Substantia nigra (tissue), 51 donors: ENCODE measurements at places on chromosomes 1 and 21.

GRCh38 chr1:2279210-2279639 lies 51.1 kb downstream of the SKI start:
- no peak for DNase-seq

DNA sequence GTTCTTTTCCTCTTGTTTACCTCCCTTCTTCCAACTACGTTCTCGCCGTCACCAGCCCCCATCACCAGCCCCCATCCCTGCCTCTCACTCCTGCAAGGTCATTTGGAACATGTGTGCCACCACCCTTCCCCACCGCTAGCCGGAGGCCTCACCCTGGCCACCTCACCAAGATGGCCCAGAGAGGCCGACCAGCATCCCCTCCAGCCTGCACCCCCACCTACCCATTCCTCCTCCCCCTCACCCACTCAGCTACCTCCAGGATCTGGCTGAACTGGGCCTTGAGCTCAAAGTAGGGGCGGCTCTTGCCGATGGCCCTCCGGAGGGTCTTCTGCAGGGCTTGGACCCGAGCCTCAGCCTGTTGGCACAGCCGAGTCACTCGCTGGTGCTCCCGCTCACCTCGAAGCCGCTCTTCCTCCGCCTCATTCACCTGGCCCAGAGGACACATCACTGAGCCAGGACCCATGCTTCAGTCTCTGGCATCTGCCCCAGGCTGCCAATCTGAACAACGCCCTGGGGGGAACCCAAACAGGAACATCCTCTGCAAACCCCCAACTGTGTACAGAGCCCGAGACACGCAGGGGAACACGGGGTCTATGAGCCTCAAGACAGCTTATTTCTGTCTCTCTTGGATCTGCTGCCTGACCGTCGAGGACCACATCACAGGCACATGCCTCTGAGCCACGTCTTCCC lies 12.8 kb downstream of the SH3BP5L start:
- no peak for DNase-seq

GRCh38 chr21:38894899-38895298 lies 89.2 kb downstream of the ETS2 start:
- no peak for DNase-seq

DNA sequence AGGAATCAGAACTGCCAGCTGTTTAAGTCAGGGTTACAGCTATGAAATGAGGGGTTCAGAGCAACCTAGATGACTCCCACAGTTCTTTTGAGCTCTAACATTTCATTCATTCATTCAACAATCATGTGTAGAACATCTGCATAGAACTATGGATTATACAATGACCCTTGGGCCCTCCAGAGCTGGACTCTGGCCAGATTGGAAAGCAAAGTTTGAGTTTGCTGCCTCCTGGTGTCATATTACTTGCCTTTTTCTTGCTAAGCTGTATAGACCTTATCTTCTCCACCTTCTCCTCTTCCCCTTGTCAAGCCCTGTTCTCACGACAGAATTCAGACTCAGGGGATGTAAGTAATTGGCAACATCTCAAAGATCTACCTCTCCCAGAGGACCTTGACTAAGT lies 4.0 kb downstream of the CASQ2 start:
- no peak for DNase-seq

GRCh38 chr1:110207831-110208230 lies 2.3 kb upstream of the KCNC4 start:
- DNase-seq: peak; percentile 80

GRCh38 chr1:245475126-245475525 lies 320.3 kb downstream of the KIF26B start:
- no peak for DNase-seq

- DNase-seq: no peak
Measured at GRCh38 chr1:57142999-57143398, 177.2 kb upstream of the C8B start.

- no peak for DNase-seq
Measured at GRCh38 chr1:176693697-176694329, 230.8 kb downstream of the PAPPA2 start.

DNA sequence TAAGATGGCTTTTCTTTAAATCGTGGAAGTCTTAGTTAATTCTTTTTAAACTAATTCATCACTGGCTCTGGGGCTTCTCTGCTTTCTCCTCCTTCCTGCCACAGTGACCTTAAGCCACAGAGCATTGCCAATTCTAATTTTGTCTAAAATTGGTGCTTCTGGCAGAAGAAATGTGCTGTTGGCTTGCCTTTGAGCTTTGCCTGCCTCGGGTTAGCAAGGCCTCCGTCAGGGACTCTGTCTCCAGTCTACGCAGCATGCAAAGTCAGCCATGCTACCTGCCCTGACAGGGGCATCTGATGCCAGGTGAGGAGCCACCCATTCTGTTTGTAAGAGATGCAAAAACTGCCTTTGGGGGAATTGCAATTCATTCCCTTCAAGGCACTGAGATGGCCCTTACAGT lies 25.2 kb downstream of the CLDN14 start:
- no peak for DNase-seq

- peak; percentile 39 for DNase-seq
Measured at GRCh38 chr1:31954607-31955283, 16.6 kb upstream of the PTP4A2 start.

- DNase-seq: no peak
Measured at GRCh38 chr1:40939320-40940059, 40.0 kb upstream of the CTPS1 start.

- DNase-seq: no peak
Measured at GRCh38 chr1:47424336-47424982, 8.4 kb downstream of the FOXE3 start.

- no peak for DNase-seq
Measured at GRCh38 chr1:41866285-41866684, 52.4 kb downstream of the HIVEP3 start.

GRCh38 chr1:226481133-226481532 lies 67.4 kb upstream of the STUM start:
- DNase-seq: no peak

GRCh38 chr1:27351541-27352107 lies 9.8 kb downstream of the SYTL1 start:
- DNase-seq: no peak

- no peak for DNase-seq
Measured at GRCh38 chr1:77037038-77037437, 169.8 kb downstream of the ST6GALNAC5 start.

DNA sequence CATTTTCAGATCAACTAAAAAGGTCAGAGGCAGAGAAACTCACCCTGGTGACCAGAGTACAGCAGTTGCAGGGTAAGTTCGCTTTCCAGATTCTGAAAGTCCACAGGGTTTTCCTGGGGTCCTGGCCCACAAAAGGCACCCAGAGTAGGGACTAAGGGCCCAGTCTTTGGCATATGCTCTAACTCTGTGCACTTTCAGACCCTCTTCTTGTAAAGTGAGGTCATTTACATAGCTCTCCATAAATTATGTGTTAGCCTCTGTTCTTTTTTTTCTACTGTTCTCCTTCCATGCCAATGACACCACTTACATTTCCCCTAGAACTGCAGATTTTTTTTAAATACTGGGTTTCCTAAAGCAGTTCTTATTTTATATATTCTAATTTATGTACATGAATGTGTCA lies 6.3 kb downstream of the C1orf74 start:
- DNase-seq: no peak

DNA sequence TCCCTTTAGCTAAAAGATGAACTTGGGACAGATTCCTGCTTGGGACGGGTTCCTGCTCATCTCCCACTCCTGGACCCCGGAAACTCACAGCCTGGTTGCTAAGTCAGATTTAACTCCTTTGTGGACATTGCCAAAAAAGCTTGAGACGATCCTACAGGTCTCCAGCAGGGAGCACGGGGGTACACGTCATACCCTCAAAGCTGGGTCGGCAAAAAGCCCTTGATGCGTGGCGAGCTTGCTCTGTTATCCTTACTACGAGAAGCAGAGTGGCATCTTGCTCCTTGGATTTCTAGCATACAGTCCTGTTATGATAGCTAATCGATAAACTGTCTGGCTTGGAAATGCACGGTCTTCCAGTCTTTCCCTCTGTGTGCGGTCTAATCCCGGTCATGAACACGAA lies 60.8 kb upstream of the KRTAP19-8 start:
- no peak for DNase-seq

DNA sequence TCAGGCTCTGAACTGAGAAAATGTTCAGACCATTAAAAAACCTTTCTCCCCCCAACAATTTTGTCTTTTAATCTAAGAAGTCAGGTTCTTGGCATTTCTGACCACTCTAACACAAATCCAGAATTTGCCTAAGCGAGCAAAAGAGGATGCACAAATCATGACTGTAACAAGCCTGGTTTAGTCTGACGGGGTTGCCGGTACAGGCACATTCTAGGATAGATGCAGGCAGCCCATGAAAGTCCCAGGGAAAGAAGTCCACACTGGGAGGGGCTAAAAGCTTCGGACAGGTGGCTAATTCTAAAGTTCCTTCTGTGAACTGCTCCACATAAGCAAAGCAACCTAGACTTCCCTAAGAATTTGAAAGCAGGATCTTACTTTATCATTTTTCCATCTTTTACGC lies 48.0 kb upstream of the KCNE1 start:
- no peak for DNase-seq

- no peak for DNase-seq
Measured at GRCh38 chr1:183126528-183126927, 59.5 kb upstream of the LAMC2 start.

GRCh38 chr21:35900539-35900938 lies 159.8 kb downstream of the SETD4 start:
- no peak for DNase-seq

DNA sequence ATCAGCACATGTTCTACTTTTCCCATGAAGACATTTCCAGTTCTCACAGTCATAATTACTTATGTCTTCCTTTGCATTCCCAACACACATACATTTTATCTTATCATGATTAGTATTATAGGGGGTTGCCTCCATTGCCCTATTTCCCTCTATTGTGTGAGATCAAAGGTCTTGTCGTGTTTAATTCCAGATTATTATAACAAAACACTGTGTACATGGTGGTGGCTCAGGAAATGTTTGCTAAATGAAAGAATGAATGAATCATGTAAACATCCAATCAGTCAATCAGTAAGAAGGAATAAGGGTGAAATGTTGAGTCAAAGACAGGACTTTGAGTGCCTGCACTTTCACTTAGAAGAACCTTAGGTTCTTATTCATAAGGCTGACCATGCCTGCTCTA lies 376.0 kb downstream of the SMYD3 start:
- DNase-seq: no peak

GRCh38 chr1:3017440-3018050 lies 3.7 kb upstream of the ACTRT2 start:
- DNase-seq: no peak

DNA sequence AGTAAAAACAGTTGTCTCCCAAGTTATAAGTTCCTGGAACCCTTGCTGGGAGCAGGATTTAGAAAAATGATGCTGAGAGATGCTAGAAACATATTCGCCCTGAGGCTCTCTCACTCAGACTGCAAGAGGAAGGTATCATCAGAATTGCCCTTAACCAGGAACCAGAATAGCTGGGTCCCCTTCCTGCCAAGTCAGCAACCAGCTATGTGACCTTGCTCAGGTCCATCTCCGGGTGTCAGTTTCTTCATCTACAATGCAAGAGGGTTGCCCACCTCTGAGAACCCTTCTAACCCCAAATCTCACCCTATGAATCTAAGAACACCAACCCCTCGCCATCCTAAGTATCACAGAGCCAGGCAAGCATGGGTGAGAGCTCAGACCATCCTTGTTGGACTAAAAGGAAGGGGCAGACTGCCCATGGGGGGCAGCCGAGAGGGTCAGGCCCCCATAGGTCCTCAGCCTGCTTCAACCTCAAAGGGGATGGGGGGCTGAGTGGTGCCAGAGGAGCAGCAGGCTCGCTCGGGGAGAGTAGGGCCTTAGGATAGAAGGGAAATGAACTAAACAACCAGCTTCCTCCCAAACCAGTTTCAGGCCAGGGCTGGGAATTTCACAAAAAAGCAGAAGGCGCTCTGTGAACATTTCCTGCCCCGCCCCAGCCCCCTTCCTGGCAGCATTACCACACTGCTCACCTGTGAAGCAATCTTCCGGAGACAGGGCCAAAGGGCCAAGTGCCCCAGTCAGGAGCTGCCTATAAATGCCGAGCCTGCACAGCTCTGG lies 390 bp upstream of the S100A9 start:
- DNase-seq: no peak

DNA sequence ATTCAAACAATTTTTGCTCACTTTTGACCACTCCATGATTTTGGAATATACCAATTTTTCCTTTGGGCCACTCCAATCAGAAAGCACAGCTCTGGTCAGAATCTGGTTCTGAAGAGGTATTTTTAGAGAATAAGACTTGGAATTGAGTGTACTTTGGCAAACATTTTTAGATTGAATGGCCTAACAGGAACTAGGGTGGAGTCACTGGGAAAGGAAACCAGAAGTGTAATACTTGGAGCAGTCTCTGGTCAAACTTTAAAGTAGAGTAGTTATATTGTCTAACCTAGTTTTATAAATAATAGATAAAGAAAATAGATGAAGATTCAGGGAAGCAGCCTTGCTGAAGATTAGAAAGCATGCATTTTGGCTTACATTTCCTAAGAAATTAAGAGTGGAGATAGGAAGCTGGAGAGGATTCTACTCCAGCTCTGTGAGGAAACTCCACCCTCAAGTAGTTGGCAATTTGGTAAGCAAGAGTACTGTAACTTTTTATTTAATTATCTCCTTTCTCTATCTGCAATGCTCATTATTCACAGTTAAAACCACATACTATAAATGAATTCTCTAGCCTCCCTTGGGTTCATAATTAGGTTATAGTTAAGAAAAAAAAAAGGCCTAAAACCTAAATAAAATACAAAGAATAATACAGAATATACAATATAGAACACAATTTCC lies 15.8 kb downstream of the STIL start:
- no peak for DNase-seq

DNA sequence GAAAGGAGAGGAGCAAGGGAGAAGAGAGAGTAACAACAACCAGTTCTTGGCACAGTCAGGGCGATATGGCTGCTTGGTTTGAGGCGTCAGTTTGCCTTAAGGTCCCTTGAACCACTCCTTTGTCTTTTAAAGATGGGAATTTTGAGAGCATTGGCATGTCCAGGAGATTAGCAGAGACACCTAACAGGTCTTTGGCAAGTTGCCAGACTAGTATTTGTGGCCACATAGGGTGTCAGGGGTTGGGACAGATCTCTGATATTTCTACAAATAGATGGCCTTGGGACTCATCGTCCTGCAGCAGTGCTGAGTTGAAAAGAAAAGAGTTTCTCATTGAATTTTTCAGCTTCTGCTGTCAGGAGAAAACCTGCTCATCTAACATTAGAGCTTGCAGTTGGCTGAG lies 55.3 kb upstream of the KCND3 start:
- no peak for DNase-seq

- DNase-seq: no peak
Measured at GRCh38 chr1:165152727-165153126, 203.8 kb downstream of the LMX1A start.

DNA sequence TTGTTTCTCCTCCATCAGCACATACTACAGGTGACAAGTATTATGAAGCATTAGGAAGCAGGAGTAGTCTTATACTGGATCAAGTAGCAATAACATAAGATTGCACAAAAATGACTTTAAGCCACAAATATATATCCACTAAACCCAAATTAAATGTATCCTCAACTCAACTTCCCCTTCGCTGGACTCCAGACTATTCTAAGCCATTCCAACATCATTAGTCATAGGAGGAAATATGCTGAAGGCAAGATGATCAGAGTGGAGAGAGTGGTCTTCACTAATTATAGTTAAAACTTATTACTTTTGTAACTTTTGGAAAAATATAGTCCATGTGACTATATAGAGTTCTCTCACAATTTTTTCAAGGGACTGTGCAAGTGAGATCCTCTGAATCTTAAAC lies 390.7 kb upstream of the ZP4 start:
- no peak for DNase-seq
